ENCODE measurements at places on chromosomes 2 and 18. TPM values are rescaled to one million over a fixed set of nuclear protein-coding genes. Genes with fewer than 3 reads are reported as not detected.

GRCh38 chr2:238947243-238947760 is 99.4 kb downstream of the TWIST2 start:
- DNase-seq, result no peak
- no peak overlapping the region for H3K27ac ChIP-seq
- no peaks in the 10 kb centered on the region for H3K27me3 ChIP-seq
- no peaks in the 10 kb centered on the region for H3K36me3 ChIP-seq

DNA sequence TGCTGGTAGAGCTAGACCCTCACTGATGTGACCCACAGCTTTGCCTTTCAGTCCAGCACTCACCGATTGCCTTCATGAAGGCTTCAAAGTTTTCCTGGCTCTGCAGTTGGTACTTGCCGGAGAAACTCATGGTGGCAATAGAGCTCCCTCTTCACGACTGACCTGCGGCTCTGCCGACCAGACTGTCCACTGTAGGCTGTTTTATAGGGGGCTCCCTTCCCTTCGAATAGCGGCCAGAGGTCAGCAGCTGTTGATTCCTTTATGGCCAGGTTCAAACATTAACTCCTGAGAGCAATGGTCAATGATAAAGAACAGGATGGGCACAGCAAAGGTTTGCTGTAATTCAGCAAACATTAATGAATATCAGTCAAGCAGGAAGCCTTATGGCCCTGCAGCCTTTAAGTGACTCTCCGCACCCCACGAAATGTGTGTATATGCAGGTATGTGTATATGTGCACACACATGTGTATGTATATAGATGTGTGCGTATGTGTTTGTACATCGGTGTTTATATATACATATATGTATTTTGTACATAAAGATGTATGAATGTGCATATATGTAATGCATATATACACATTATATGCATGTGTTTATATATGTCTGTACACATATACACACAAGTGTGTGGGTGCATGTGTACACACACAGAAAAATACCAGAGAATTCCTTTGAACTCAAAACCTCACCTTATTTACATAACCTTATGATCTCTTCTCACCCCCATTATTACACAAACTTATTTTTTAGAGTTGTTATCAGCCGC is at the start of gene FABP1:
TSS of gene FABP1 (minus strand) at position 175 of the 766 bp plus-strand sequence. CDS start at position 130, 45 bp downstream.
- DNase-seq, result no peak
- peak within 1 kb of the TSS; percentile 48 for H3K4me3 ChIP-seq
- peaks cover 4% of the 10 kb centered on the region for H3K36me3 ChIP-seq
- H3K27me3 ChIP-seq, result no peaks in the 10 kb centered on the region
- peak within 1 kb of the TSS; percentile 86 for H3K27ac ChIP-seq
- no peaks in the 10 kb centered on the region for H3K4me1 ChIP-seq

PCBP1 gene
- 139 TPM for total RNA-seq

GRCh38 chr18:55240978-55241377 is 281.7 kb upstream of the CCDC68 start:
- peak overlapping the region; percentile 33 for H3K27ac ChIP-seq
- H3K4me3 ChIP-seq, result no peak overlapping the region
- no peak for DNase-seq
- peaks cover 5% of the 10 kb centered on the region for H3K4me1 ChIP-seq
- no peaks in the 10 kb centered on the region for H3K36me3 ChIP-seq

DNA sequence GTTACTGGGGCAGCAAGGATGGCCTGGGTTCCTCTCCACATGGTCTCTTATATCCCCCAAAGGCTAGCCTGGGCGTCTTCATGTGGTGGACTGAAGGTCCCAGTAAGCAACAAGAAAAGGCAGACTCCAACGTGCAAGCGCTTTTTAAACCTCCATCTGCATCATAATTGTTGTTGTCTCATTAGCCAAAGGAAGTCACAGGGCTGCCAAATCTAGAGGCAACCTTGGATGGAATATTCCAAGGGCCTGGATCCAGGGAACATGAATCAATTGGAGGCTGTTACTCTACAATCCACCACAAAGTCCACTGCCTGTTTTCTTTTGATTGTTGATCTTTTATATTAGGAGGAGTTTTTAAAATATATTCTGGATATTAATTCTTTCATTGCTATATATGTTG is 118.8 kb downstream of the SH3RF3 start:
- H3K27ac ChIP-seq, result no peak overlapping the region
- no peaks in the 10 kb centered on the region for H3K36me3 ChIP-seq
- DNase-seq, result no peak
- H3K27me3 ChIP-seq, result no peaks in the 10 kb centered on the region
- no peak overlapping the region for H3K4me3 ChIP-seq
- H3K4me1 ChIP-seq, result no peaks in the 10 kb centered on the region

DNA sequence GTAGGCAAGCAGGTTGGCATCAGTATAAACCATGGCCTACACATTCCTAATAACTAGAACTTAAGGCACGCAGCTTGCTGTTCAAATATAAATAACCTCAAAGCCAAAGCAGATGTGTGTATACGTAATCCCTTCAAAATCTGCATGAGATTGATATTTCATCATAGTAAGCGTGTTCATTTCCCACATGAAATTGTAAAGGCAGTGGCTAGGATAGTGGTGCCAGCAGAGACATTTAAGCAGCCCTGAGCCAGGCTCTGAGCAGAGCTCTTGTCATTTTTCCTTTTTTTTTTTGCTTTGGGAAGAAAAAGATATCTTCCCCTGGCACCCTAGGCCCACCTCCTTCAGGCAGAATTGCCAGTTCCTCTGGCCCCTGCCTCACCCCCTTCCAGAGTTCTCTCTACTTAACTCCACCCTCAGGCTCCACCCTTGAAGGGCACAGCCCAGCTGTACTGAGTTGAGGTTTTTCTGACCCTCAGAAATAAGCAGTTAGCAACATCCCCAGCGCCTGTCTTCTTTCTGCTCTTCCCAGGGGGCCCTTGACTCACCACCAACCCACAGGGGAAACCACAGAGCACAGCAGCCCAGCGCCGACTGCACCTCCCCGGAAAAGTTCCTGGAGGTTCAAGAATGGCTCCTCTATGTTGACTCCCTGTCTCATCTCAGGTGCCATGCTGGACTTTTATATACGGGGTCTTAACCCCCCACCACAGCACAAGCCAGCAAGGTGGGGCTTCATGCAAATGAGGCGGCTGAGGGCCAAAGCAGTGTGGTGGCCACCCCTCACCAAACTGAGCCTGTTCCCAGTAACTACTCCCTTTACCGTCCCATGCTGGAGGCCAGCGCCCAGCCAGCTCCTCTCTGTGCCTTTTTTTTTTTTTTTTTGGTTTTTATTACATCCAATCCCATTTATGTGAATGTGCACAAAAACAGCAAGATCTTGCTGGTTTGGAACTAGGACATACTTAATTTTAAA is 84.7 kb downstream of the EHD3 start:
- H3K4me3 ChIP-seq, result no peak overlapping the region
- no peak for DNase-seq

DNA sequence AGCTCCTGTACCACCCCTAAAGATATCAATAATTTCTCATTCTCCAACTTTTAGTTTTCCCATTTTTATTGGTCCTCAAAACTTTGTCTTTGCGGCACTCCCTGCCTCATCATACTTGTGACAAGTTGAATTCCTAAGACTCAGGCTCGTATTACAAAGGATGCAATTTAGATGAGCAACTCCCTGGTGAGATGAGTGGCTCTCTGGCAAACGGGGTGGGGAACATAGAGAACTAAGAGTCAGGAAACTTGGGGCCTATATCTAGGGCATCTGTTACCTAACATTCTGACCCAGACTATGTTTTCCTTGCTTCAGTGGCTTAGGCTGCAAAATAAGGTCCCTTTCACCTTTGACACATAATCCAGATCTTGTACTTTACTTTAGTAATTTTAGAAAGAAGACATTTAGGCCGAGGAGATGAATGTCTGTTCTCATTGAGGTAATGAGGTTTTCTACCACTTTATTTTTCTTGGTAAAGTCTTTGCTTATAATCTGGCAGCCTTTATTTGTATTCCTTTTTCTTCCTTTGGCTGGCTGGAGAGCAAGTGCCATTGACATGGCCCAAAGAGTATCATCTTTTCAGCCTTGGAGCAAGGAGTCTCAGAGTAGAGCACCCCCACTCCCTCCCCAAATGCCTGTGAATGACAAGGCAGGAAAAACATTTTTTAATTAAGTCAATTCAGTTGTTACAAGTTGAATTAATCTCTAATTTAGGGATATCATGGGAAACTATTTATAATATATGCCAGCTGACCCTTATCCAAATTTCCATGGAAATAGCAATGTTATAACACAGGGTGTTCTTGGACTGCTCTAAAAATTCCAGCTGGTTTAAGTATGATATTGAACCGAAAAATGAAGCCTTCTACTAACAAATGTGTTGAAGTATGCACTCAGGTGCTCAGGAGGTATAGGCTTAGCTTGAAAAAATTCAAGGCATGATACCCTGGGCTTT is 15.2 kb downstream of the TSPYL6 start:
- H3K4me1 ChIP-seq, result no peaks in the 10 kb centered on the region
- H3K27ac ChIP-seq, result no peak overlapping the region

- DNase-seq, result no peak
- no peak overlapping the region for H3K4me3 ChIP-seq
- no peak overlapping the region for H3K27ac ChIP-seq
Observed at GRCh38 chr2:118967124-118967880, 25.3 kb downstream of the MARCO start.

LHCGR gene
- not detected for total RNA-seq

BZW1 gene
- total RNA-seq, result 141 TPM

Data from Peyer's patch (tissue), 4 donors.